Fibroblast of villous mesenchyme (primary cell): ENCODE measurements at places on chromosomes 3 and 15.

DNA sequence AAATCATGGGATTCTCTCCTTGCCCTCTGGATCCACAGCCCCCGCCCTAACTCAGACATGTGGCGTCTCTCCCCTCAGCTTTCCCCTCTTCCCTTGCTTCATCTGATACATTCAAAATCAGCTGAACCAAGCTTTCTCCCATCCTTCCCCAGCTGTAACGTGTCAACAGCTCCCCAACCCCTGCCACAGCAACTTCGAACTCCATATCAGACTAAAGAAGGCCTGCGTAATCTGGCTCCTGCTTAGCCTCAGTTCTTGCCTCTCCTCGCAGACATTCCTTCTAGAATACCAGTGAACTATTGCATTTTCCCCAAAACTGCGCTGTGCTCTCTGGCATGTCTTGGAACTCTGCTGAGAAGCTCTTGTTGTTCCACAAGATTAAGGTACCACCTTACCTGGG lies 18.3 kb downstream of the B4GALT4 start:
- peak; percentile 44 for DNase-seq

DNA sequence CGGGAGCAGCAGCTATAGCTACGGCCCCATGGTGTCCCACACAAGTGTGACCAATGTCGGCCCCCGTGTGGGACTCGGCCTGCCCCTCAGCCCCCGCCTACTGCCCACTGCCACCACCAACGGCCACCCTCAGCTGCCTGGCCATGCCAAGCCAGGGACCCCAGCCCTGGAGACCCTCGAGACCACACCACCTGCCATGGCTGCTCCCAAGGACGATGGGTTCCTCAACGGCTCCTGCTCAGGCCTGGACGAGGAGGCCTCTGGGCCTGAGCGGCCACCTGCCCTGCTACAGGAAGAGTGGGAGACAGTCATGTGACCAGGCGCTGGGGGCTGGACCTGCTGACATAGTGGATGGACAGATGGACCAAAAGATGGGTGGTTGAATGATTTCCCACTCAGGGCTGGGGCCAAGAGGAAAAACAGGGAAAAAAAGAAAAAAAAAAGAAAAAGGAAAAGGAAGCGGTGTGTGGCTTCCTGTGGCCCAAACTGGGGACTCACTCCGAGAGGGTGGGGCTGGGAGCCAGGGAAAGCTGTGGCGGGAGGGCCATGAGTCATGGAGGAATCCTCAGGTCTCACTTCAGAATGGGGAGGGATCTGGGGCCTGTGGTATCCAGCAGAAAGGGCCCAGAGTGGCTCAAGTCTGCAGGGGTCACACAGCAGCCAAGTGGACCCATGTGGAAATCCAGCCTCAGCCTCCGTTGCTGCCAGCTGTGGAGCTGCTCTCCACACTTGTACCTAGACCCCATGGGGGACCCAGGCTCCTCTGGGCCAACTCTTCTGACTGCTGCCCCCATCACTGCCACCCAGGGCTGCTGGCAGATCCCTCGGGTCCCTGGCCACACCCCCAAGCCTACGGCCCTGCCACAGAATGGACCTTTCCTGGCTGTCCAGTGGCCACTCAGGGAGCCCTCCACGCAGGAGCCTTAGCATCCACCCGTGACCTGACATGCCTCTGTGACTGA lies 26.1 kb downstream of the PTH1R start:
- peak; percentile 29 for DNase-seq

- DNase-seq: no peak
Measured at GRCh38 chr3:7029562-7029961, 168.6 kb downstream of the GRM7 start.

- DNase-seq: no peak
Measured at GRCh38 chr3:138254216-138254615, 67.1 kb downstream of the ARMC8 start.

- DNase-seq: no peak
Measured at GRCh38 chr3:16024548-16024947, 149.9 kb upstream of the GALNT15 start.

- DNase-seq: no peak
Measured at GRCh38 chr3:172608575-172608974, 85.3 kb upstream of the TNFSF10 start.

DNA sequence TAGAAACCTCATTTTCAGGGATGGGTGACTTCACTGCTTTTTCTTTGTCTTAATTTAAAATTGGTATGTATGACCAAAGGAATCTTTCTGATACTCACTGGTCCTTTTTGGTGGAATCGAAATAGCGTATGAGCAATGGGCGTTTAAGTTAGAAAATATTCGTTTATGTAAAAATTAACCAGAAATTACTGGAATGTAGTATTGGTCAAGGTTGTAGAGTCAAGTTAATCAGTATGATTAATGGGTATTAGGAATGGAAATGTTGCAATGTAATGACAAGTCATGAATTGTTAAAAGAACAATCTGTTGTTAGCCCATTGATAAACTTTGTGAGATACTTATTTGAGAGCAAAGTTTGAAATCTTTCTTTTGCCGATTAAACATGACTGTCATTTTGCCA lies 36.9 kb downstream of the AKAP13 start:
- no peak for DNase-seq

DNA sequence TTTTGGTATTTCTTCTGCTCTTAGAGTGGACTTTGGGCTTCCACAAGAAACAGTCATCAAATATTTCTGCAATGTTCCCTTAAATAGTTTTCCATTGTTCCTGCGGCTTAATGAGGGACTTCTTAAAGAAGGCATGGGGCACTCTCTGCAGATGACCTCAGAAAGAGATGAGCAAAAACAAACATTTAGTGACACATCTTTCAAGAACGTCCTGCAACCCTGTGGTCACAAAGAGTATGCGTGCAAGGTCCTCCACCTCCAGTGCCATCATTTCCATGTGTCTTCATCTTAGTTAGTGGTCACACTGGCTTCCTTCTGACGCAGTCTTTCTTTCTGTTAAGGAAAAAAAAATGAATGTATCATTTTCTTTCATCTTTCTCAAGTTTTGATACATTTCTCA lies 56.2 kb downstream of the GREM1 start:
- peak; percentile 65 for DNase-seq
